ENCODE measurements at places on chromosomes 16 and 17.

DNA sequence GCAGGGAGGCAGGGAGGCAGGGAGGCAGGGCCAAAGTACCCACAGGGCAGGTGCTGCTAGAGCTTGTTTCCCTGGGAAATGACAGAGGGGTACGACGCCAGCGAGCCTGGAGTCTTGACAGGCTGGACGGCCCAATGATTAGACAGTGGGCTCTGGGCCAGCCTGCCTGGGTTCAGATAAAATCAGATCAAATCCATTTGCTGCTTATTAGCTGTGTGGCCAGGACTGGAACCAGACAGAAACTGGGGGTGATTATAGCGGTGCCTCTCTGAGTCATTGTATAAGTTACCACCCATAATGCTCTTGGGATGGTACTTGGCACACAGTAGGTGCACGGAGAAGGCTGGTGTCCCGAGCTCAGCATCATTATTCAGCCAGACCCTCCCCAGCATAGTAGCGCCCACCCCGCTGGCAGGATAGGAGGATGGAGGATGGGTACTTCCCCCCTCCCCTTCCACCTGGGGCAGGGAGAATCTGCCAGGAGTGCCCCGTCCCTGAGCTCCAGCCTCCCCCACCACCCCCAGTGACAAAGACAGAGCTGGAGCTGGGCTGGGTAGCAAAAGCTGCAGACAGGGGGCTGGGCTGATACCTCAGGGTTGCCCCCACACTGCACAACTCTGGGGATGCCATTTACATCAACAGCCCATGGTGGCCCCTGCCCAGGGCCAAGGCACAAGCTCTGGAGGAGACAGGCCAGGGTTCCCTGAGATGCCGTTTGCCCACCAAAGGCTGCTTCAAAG is 77.6 kb upstream of the TNRC6C start:
- no peak for DNase-seq

GRCh38 chr17:2777242-2777867 is 18.9 kb upstream of the RAP1GAP2 start:
- DNase-seq: no peak

GRCh38 chr17:4956493-4957061 is 5.7 kb downstream of the ENO3 start:
- DNase-seq: no peak

DNA sequence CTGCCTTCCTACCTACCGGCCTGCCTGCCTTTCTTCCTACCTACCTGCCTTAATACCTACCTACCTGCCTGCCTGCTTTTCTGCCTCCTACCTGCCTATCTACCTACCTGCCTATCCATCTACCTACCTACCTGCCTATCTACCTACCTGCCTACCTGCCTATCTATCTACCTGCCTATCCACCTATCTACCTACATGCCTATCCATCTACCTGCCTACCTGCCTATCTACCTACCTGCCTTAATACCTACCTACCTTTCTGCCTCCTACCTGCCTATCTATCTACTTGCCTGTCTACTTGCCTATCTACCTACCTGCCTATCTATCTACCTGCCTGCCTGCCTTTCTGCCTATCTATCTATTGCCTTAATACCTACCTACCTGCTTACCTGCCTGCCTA is 383.8 kb upstream of the PSMD7 start:
- no peak for DNase-seq

DNA sequence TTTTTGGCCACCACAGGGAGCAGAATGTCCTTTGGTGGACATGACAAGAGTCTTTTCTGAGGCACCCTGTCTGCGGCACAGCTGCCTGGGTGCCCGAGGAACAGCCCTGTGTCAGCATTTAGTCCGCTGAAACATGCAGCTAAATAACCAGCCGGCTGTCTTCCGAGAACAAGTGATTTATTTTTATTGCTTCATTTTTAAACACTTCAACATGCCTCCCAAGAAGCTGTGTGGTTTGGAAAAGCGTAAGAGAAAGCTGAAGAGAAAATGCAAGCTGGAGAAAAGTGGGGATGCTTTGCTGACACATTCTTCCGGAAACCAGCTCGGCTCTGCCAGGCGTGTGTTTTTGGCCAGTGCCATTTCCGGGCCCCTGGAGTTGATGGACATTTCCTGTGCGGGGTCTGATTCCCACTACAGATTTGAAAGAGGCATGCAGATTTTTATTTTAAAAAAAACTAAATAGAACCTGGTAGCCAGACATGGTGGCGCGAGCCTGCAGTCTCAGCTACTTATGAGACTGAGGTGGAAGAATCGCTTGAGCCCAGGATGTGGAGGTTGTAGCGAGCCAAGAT is 94.7 kb downstream of the SEC14L1 start:
- DNase-seq: no peak
